ENCODE measurements at places on chromosomes 12 and 14.

- no peak for DNase-seq
Measured at GRCh38 chr12:62720661-62721330, 214.2 kb downstream of the PPM1H start.

GRCh38 chr14:30988509-30988908 is 36.9 kb upstream of the AP4S1 start:
- DNase-seq = no peak

DNA sequence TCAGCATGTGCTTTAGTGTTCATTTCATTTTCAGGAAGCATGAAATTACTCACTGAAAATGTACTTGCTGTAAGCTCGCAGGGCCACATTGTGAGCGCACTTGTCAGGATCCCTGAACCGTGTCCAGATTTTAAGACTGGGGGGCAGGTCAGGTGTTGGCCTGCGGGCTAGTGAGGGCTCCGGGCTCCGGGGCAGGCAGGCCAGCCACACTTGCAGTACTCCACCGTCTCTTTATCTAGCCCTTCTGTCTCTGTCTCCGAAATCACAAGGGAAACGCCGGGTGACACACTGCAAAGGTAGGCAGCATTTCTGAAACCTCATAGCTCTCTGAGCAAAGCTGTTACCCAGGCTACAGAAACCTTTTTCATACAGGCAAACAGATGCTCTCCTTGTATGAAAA is 98.7 kb downstream of the EML1 start:
- DNase-seq = no peak

DNA sequence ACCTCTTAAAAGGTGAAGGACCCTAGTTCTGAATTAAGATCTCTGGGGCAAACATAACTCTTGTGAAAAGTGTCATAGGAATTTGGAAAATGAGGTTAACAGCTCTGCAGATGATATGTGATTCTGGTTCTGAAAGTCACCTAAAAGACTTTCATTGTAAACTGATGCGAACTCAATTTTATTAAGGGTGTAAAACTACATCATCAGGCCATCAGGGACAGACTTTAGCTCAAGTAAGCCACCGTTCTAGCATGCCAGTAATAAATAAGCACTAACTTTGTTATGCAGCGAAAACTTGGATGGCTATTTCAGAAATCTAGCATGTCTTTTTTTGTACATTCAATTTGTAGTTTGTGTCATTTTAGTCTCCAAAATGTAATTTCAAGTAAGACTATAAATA is 61.6 kb downstream of the R3HDM2 start:
- no peak for DNase-seq

GRCh38 chr14:20668969-20669368 is 15.4 kb upstream of the RNASE4 start:
- no peak for DNase-seq

DNA sequence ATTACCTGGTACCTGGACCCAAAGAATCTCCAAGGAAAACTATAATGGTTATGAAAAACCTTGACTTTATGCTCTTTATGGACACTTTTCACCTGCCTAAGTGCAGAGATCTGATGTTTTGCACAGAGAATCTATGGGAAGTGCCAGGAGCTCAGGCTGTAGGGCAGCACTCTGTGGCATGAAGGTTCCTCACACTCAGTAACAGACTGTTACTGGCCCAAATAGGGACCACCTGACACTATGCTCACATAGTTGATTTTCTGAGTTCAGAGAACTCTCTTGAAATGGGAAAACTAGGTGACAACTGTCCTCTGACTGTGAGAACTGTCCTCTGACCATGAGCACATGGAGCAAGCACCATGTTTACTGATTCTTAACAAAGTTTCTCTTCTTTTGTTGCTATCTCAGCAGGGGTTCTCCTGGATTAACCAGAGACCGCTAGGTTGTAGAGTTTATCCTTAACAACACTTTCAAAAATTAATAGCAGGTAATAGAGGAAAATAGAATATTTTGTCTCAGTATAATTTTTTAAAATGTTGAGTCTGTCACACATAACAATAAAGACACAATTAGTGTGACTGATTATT is 101.6 kb downstream of the STXBP6 start:
- DNase-seq = no peak

DNA sequence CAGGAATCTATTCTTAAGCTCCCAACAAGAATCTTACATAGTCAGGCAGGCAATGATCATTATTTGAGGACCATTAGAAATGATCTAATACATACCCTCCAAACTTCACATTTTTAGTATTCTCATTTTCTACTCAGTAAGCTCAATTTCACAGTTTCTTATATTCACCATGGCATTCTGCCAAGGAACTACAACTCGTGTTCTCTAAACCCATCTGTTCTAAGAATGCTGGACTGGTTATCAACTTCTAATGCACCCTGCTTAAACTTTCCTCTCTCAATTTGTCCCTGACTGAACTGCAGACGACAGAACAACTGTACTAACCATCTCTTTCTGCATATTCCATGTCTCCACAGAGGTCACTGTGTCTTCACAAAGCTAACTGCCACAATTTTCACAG is 58.6 kb downstream of the GXYLT1 start:
- DNase-seq = no peak

GRCh38 chr12:50032515-50032853 is 7.2 kb upstream of the RACGAP1 start:
- no peak for DNase-seq

DNA sequence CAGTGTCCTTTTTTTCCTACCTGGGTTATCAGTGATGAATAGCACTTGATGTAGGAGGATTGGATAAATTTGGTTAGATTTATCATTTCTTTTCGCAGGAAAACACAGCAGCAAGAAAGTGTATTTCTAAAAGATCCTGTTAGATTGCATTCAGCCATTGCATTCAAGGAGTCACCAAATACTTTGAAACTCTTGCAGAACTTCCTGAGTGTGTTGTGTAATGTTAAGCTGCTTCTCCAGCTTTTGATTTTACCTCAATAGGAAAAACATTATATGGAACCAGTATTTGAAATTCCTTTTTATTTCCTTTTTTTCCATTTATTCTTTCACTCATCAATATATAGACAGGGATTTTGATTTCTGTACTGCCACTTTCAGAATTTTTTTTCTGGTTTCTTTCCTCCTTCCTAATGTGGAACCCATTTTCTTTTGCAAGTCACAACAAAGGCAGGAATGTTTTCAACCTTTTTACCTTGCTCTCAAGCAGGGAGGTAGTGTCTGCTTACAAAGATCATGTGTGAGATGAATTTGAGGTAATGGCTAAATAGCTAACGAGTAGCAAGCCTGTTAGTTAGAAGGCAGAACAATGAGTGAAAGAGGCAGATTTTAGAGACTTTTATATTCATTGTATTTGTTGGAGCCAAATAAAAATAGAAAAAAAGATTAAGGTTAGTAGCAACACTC is 56.2 kb downstream of the PPHLN1 start:
- no peak for DNase-seq

- no peak for DNase-seq
Measured at GRCh38 chr12:48777501-48778400, 11.1 kb downstream of the ADCY6 start.

DNA sequence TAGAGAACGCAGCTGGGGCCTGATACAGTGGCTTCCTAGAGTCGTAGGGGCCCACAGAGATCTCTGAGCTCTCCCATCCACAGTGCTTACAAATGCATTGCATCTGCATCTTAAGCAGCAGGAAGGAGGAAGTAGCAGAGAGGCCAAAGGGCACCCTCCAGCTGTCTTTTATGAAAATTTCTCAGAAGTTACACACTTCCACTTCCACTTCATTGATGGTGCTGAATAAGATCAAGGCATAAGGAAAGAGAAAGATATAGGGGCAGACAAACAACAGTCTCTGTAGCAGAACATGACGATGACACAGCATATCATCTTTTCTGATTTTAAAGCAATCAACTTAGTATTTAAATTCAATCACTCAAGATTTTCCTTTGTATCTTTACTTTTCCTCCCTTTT is 51.6 kb upstream of the ABCC9 start:
- DNase-seq = no peak

GRCh38 chr14:68677476-68677875 is 115.4 kb downstream of the ZFP36L1 start:
- DNase-seq = no peak

- DNase-seq = no peak
Measured at GRCh38 chr12:115598871-115599811, 678.4 kb downstream of the MED13L start.

GRCh38 chr12:87671757-87672156 is 357.4 kb downstream of the C12orf50 start:
- no peak for DNase-seq

DNA sequence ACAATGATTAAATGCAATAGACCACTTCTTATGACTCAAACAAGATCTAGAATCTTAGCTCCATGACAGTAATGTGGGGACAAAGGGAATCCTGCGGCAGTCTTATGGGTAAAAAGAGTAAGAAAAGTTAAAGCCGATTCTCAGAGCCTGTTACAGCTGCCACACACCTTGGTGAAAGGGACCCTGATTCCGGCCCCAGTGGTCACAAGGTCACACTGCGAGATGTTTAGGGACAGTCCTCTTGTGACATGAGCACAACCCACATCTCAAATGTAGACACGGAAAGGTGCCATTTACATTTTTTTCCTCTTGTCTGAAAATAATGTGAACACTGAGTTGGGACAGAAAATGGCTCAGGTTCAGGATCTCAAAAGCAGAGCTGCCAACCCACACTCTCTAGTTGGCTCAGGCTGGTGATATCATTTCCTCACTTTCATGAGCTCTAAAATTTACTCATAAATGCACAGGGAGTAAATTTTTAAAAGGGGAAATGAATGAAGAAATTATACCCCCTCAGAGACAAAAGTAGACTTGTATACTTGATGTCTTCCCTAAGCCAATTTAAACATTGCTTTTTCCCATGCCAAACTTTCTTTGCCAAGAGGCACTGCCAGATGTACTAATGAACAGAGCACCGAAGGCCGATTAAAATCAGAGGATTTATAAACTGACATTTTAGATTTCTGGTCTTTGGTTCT is 113.1 kb upstream of the OVCH1 start:
- no peak for DNase-seq

DNA sequence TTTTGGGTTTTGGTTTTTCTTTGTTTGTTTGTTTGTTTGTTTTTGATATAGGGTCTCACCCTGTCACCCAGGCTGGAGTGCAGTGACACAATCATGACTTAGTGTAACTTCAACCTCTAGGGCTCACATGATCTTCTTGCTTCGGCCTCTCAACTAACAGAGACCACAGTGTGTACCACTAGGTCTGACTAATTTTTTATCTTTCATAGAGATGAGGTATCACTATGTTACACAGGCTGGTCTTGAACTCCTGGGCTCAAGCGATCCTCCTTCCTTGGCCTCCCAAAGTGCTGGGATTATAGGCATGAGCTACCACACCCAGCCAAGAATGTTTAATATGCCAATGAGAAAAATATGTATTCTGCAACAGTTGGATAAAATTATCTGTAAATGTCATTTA is 29.6 kb upstream of the USP15 start:
- DNase-seq = no peak

GRCh38 chr12:57892232-57892972 is 45.9 kb upstream of the CTDSP2 start:
- no peak for DNase-seq

GRCh38 chr12:89414851-89415250 is 62.5 kb upstream of the DUSP6 start:
- DNase-seq = no peak

DNA sequence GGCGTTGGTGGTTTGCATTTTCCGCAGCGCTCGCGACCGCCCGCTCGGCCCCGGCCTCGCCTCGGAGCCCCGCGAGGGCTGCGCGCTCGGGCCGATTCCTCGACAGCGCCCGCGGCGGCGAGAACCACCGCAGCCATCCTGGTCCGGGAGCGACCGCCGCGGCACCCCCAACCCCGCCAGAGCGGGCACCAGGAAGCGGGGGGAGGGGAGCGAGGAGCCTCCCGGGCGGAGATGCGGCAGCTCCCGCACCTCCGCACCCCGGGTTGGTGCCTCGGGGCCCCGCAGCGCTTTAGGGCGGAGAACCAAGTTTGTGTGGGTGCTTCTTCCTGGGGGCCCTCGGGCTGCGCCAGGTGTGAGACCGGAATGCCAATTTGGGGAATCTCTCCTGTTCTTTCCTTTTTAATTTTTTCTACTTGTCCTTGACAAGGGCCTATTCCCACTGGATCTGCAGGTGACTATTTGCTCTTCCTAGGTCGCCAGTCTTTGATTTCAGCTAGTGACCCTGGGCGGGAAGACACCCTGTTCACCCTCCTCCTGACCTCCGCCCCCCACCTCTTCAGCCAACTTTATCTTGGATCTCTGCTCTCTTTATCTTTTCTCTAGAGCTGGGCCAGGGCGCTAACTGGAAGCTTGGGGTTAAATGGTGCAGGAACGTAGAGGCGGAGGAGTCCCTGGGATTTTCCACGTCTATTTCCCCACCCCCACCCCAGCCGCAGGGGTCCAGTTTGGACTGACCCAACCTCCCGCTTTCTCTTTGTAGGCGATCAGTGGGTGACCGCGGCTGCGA is at the start of gene SOCS2:
SOCS2 (plus strand) TSS at position 751 of the 787 bp plus-strand sequence. CDS start 223 bp downstream, outside the sequence.
- peak; percentile 20 for DNase-seq

GRCh38 chr12:77062846-77063461 is 2.4 kb downstream of the E2F7 start:
- DNase-seq = peak; percentile 63

GRCh38 chr14:67428501-67429031 is 16.6 kb upstream of the PLEK2 start:
- DNase-seq = no peak

DNA sequence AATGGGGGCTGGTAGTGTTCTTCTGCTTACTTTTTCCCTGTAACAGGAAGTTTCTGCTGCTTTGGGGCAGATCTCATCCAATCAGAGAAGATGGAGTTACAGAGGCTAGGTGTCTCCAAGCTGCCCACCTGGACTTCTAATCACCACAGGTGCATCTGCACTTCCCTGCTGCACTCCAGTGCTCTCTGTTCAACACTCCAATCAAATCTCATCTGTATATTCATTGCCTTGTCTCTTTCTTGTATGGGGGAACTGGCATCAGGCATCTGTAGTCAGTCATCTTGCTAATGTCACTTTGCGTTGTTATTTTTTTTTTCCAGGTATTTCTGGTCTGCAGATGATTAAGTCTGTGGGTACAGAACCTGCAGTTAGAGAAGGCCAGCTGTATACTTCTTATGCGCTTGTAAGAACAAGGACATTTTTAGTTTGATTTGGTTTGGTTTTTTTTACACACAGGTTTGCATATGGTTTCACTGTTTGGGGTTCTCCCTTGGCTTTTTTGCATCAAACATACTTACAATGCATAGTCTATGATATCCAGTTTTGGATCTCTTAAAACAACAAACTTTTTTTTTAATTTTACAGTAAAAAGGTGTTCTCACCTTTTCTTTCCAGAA is 116.0 kb downstream of the METTL25 start:
- no peak for DNase-seq

DNA sequence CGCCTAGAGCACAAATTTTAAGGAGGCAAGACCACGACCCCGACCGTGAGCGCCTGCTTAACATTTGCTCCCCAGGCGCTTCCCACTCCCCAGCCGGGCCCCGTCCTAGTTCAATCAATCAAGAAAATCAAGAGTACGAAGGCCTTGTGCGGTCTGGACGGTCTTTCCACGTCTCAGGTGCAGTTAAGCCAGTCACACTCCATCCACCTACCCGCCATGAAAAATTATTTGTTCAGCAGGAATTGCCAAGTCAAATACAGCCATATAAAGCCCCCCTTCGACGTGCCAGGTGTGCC is 603 bp upstream of the LRR1 start:
- no peak for DNase-seq

- no peak for DNase-seq
Measured at GRCh38 chr12:52585946-52586345, 12.3 kb upstream of the KRT74 start.

GRCh38 chr12:132951649-132952048 is 4.5 kb downstream of the ZNF605 start:
- DNase-seq = no peak

GRCh38 chr12:27343255-27344000 is 10.8 kb downstream of the BMAL2 start:
- DNase-seq = peak; percentile 41

Data from SW480 (cell line).